ENCODE measurements at places on chromosomes 2 and 18. TPM values are rescaled to one million over a fixed set of nuclear protein-coding genes. Genes with fewer than 3 reads are reported as not detected.

REG1B gene
- total RNA-seq = not detected

MAPK4 gene
- total RNA-seq = not detected

KATNAL2 gene
- total RNA-seq = 4.8 TPM

UPP2 gene
- not detected for total RNA-seq

Measured in subcutaneous preadipocyte (primary cell).